Upper lobe of right lung (tissue), 1 donor: ENCODE measurements at places on chromosomes 2 and 18.

DNA sequence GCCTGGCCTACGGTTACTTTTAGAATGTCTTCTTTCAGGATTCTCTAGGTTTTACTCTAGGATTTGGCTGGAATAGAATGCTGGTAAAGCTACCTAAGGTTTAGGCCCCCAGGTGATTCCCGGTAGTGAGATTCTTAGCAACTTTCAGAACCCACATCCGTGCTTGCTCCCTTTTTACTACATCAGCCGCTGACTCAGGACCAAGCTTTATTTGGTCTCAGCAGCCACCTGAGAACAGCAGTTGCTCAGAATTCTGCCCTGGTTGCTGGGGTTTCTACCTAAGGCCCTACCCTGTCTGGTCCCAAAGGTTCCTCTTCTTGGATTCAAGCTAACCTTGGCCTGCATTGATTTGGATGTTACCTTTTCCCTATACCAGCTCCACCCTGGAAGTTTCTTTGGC is 36.1 kb upstream of the NDUFV2 start:
- DNase-seq = no peak

GRCh38 chr2:8172661-8173060 is 509.2 kb upstream of the ID2 start:
- DNase-seq = no peak

DNA sequence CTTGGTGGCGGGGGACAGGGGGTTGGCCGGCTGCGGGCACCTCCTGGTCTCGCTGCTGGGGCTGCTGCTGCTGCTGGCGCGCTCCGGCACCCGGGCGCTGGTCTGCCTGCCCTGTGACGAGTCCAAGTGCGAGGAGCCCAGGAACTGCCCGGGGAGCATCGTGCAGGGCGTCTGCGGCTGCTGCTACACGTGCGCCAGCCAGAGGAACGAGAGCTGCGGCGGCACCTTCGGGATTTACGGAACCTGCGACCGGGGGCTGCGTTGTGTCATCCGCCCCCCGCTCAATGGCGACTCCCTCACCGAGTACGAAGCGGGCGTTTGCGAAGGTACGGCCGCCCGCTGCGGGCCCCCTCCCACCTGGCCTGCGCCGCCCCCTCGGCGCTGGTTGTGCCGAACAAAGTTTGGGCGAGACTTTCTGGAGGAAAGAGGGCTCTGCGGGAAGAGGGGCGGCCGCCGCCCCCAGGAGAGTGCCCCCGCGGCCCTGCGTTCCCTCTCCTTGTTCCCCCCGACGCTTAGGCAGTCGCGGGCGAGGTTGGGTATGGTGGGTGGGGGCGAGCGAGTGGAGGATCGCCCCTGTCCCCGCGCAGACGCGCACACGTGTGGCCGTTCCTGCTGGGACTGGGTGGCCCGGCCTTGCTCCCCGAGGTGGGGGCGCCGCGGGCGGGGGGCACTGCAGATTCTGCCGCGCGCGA is 866 bp downstream of the CRIM1 start:
- peak; percentile 81 for DNase-seq

- DNase-seq = no peak
Observed at GRCh38 chr2:209426432-209426831, 2.6 kb downstream of the MAP2 start.

DNA sequence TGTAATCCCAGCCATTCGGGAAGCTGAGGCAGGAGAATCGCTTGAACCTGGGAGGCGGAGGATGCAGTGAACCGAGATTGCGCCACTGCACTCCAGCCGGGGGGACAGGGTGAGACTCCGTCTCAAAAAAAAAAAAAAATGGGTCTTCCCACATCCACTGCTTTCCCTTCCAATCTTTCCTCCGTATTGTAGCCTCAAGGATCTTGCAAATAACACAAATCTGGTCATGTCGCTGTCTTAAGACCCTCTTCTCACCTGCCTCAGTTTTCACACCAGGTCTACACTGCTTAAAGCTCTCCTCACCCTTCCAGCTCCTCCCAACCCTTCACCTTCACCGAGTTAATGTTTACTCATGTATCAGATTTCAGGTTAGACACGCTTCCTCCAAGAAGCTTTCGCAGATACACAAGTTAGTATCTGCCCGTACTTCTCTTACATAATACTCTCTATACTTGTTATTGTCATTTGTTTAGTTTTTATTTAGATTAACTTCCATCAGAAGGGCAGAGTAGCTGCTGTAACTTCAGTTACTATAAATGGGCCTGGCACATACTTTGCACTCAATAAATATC is 1.5 kb downstream of the IER3IP1 start:
- DNase-seq = no peak

GRCh38 chr2:19673213-19673791 is 228.5 kb downstream of the TTC32 start:
- DNase-seq = no peak

DNA sequence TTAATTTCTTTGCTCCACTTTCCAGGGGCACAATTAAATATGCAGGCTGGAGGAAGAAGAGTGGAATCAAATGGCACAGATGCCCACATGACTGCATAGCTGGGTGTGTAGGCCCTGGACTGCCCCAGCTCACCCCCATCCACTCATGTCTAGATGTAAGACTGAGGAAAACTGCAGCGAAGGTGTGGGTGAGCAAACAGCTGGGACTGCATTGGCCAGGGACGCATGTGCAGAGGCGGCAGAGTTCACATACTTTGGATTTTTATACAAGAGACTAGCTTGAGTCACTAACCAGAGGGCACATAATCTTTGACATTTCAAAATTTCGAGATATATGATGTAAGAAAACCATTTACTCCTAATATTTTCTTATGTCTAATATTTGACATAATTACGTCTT is 60.1 kb downstream of the SPIRE1 start:
- DNase-seq = peak; percentile 71

- DNase-seq = no peak
Observed at GRCh38 chr2:153214337-153214736, 264.2 kb downstream of the RPRM start.

DNA sequence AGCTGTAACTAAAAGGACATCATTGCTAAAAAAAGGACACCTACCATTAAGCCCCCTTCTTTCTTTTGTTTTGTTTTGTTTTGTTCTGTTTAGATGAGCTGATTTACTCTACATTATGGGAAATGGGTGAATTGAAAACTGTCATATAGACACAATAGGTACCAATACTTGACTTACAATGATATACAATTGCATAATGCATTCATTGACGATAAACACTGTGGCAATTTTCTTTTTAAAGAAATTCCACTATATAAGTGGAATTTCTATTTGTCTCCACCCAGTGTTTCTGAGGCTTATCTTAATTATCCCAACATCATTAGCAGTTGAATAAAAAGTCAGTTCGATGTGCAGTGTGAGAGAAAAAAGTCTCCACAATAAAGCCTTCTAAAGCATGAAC is 282.1 kb downstream of the BCL2 start:
- no peak for DNase-seq

GRCh38 chr2:225471039-225471438 is 71.5 kb downstream of the NYAP2 start:
- no peak for DNase-seq

GRCh38 chr2:192369969-192370368 is 175.2 kb upstream of the TMEFF2 start:
- no peak for DNase-seq

DNA sequence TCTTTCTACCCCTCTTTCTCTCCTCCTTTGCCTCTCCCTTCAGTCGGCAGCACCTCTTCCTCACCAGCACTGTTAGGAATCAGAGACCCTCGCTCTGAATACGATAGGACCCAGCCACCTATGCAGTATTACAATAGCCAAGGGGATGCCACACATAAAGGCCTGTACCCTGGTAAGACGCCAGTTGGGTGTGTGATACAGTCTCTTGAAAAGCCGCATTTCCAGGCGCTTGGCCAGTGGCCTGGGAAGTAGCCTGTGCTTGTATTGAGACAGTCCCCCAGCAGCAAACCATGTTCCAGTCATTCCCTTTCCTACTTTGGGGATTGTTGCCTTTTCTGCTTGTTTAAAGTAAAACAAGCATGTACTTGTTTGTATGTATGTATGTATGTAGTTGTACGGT is 118.4 kb upstream of the DAPL1 start:
- no peak for DNase-seq

GRCh38 chr2:107785756-107786155 is 40.9 kb upstream of the RGPD4 start:
- no peak for DNase-seq

- DNase-seq = no peak
Observed at GRCh38 chr2:226902041-226902966, 66.5 kb downstream of the RHBDD1 start.

GRCh38 chr2:30262716-30263309 is 31.5 kb downstream of the LBH start:
- DNase-seq = no peak

GRCh38 chr2:2721296-2721835 is 390.3 kb upstream of the MYT1L start:
- no peak for DNase-seq

GRCh38 chr2:191303140-191304005 is 58.2 kb downstream of the MYO1B start:
- DNase-seq = no peak

DNA sequence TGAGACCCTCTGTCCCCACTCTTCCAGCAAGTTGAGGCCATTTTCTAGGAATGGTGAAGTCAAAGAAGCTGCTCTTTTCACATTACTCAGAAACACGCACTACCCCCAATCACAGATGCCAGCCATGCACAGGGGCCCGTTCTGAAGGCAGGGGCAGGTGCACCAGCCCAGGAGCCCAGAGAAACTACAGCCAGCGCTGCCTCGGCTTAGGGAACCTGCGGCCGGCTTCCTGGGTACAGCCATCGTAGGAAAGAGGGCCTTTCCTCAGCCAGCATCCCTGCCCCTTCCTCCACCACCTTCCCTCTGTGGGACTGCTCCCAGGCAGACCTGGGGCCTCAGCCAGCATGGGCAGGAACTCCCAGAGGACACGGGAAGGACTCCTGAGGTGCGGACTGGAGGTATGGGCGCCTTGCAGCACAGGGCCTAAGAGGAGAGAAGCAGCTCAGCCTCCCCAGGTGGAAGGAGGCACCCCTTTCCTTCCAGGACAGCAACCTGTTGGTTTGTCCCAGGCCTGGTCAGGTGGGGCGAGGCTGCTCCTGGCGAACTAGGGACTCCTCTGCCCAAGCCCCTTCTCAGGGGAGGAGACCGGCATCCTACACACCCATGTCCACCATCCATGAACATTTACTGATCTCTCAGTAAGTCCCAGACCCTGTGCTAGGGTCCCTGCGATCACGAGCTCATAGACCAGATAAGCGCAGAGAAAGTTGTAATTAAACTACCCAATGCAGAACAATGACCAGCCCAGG is 99.0 kb upstream of the ID2 start:
- peak; percentile 62 for DNase-seq

GRCh38 chr18:56902653-56903052 is 244.2 kb upstream of the BOD1L2 start:
- DNase-seq = no peak

DNA sequence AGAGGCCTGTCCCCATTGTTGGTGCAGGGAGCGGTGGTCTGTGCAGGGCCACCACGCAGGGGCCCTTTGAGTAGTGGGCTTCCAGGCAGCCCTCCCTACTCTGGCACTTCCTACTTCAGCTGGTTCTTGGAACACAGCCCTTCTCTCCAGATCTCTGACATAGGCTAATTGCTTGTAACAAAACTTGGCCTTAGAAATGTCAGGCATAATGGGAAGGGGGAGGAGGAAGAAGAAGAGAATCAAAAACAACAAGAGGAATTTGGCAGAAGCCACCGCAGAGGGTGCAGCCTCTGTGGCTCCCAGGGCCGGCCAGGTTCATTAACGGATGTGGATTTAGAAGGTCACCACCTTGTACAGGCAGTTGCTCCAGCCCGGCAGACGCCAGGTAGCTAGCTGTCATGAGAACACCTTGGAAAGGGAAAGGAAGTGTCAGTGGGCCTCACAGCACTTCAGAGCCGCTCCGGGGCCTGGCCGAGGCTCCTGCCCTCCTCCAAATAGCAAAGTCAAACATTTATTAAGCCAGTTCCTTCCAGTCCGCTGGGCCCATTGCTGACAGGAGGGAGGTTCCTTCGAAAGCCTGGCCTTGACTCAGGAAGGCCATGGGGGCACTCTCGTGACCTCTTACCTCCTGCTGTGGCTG is 7.4 kb downstream of the BOD1L2 start:
- no peak for DNase-seq

DNA sequence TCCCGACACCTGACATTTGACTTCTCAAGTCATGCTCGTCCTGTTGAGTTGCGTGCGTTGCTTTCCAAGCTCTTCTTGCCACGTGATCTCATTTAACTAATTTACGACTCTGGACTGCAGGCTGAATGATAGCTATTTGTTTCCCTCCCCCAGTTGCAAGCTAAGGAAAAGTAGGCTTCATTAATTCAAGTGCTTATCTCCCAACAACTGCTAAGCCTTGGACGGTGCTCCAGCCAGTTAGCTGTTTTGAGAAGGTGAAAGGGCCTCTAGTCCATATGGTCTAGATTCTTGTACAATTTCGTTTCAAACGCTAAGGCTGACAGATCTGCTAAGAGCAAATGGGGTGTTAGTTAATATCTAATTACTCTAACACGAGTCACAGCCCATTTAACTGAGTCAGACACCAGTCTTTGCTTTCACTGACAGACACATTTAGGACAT is 21.1 kb downstream of the GPR45 start:
- DNase-seq = no peak

DNA sequence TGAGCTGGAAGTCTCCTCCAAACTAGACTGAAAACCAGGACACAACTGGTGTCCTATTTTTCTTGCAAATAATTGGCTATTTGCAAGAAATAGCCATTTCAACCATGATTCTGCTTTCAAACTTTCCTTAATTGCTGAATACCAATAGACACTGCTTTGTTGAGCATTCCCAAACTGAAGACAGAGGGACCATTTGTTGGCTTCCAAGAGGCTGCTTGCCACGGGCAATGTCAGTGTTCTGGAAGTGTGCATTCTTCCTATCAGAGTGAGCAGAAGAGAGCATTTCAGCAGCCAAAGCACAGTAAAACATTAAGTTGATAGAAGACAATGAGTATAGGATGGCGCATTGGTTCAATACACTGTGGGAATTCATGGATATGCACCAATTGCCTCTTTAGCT is 360.5 kb upstream of the RGPD4 start:
- no peak for DNase-seq

DNA sequence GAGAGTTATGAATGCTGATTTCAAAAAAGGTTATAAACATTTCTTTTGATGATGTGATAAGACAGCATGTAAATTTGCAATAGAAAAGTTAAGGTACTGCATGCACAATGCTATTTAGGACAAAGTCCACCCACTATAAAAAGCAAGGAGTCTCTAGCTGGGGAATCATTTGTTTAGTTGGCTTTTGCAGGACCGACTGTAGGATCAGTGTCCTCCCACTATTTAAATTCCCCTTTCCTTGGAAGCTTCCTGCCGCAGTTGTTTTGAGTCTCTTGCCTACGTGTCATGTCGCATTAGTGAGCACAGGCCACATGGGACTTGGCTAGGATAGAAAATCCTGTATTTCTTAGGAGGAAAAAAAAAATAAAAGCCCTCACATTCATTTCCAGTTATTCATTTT is 13.1 kb downstream of the QPCT start:
- no peak for DNase-seq

- DNase-seq = no peak
Observed at GRCh38 chr2:68911246-68911645, 40.0 kb upstream of the BMP10 start.

GRCh38 chr2:227383686-227384085 is 4.1 kb downstream of the SCYGR1 start:
- DNase-seq = no peak

GRCh38 chr2:25618676-25619075 is 54.7 kb downstream of the DTNB start:
- DNase-seq = no peak

- no peak for DNase-seq
Observed at GRCh38 chr2:15755528-15755927, 163.9 kb downstream of the DDX1 start.

GRCh38 chr2:120720231-120720630 is 15.4 kb upstream of the GLI2 start:
- DNase-seq = peak; percentile 55
